ENCODE measurements at places on chromosomes 16 and 17. TPM values are rescaled to one million over a fixed set of nuclear protein-coding genes. Genes with fewer than 3 reads are reported as not detected.

- no peak for DNase-seq
Measured at GRCh38 chr17:66939461-66940114, 24.9 kb upstream of the CACNG4 start.

DNA sequence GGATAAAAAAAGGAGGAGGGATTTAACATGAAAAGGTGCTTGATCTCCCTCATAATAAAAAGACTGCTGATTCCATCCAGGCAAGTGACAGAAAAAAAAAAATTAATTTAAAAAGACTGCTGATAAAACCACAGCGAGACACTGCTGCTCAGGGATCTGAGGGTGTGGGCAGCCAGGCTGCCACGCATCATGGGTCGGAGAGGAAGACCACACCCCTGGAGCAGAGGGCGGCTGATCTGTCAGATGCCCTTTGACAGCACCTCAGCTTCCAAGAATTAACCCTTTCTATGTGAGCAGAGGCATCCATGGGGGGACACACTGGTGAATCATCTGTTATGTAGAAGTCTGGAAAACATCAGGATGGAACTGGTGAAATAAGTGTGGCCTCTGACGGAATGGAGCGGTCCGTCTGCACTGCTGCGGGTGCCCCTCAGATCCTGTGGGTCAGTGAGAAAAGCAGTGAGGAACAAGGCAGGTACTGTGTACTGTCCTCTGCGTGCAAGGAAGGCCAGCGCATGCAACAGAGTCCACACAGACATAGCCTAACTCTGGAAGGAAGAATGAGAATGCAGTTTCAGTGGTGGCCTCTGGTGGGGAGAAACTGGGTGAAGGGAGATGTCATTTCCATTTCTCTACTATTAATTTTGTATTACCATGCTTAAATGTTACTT, 19.8 kb downstream of the MAPT start:
- no peak for DNase-seq

- DNase-seq = no peak
Measured at GRCh38 chr17:77942112-77942988, 16.2 kb upstream of the TNRC6C start.

CCL2 gene
- total RNA-seq = not detected

- DNase-seq = no peak
Measured at GRCh38 chr17:68013385-68013784, 17.1 kb upstream of the C17orf58 start.

DNA sequence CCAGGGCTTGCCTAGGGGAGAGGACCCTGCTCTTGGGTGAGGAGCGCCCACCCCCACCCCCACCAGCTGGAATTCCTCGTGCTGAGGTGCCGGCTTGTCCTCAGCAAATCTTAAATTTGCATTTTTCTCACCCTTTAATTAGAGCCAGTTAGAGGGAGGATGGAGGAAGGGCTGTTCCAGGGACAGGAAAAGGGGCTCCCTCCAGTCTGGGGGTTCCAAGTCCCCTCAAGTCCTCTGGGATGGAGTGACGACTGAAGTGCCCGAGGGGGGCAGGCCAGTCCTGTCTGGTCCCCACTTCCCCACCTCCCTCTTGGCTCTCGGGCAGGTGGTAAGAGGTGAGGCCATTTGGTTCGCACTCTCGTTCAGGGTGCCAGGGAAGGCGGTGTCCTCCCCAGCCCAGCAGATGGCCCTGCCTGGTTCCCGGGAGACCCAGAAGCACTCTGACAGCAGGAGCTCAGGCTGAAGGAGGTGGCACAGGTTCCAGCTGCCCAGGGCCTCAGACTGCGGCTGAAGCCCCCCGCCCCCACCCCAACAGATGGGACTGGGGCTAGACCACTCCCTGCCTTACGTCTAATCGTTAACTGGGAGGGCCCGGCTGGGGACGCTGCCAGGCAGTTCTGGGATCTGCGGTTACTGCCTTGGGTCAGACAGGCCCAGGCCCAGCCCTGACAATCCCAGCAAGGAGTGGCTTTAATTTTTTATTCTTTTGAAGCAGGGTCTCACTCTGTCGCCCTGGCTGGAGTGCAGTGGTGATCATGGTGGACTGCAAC, 2.2 kb downstream of the RAB26 start:
- peak; percentile 96 for DNase-seq

- no peak for DNase-seq
Measured at GRCh38 chr16:29898135-29898803, 1.1 kb downstream of the SEZ6L2 start.

GRCh38 chr17:28078341-28079229, 36.1 kb downstream of the NLK start:
- DNase-seq = no peak

DNA sequence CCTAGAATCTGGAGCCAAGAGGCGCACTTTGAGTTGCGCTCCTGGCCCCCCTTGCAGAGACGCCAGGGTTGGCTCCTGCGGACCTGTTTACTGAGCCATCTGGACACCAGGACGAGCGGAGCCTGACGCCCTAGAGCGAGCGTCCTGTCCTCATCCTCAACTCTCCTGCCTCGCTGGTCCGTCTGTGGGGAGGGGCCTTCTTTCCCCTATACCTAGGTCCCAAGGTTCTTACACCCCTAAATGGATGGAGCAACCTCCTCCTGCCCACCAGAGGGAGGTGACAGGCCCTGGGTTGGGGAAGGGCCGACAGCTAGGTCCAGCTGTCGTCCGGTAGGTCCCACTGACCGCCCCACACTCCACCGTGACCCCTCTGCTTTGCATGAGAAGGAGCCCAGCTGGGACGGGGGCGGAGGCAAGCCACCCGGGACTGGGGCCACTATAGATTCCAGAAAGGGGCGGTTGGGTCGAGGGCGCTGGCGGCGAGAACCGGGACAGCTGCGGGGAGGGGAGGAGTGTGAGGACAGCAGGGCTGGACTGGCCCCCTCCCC, 3.1 kb upstream of the LHX1 start:
- peak; percentile 57 for DNase-seq

- DNase-seq = no peak
Measured at GRCh38 chr17:19461681-19462080, 50.6 kb downstream of the RNF112 start.

CD300LG gene
- not detected for total RNA-seq

DNA sequence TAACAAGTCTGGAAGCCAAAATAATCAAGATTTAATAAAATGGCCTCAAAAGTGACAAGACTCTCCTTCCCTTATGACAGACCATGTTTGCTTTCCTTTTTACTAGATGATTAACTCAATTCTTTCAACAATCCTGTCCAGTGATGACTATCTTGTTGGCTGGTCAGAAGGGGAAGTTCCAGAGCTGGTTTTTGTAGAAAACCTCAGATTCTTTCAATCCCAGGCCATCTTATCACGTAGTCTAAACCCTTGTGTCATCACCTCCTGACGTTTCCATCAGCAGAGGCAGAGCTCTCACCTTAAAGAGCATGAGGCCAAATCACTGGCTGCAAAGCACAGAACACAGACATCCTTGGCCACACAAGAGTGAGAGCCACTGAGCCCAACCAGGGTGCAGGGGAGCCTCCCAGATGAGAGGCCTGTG, 125.3 kb downstream of the ANKRD11 start:
- no peak for DNase-seq

DNA sequence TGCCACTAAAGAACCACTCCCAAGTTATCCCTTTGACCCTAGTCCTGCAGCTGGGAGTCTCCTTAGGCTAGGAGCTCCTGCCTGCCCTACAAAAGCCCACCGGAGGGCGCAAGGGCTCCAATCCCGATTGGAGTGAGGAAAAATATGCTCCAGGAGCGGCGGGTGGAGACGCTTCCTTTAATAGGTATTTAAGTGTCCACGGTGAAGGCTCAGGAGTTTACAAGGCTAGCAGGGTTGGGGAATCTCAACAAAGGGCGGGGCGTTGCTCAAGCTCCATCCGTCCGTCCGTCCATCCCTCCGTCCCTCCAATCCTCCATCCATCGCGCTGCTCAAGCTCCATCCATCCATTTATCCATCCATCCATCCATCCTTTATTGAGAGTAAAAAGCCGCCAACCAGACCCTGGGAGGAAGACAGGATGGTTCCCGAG, 556 bp upstream of the SPNS1 start:
- DNase-seq = peak; percentile 87

FAM117A gene
- total RNA-seq = 11.9 TPM

DNA sequence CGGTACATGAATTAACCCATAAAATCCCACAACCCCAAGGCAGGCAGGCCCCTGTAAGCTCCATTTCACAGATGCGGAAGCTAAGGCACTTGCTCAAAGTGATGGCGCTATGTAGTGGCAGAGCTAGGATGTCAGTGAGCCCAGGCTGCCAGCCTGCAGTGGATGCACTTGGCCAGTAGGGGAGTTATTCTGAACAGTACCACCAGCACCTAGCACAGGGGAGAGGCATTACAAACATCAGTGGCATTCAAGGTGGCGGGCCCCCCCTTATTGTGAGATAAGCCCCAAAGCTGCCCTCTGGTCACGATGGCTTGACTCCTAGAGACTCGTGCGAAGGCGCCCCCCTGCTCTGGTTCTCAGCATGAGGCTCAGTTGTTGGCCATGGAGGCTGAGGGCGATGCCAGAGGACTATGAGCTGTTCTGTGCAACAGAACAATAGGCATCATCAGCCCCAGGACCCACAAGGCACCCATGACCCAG, 33.8 kb downstream of the GTF3C1 start:
- peak; percentile 65 for DNase-seq

BRIP1 gene
- total RNA-seq = 2.4 TPM

- DNase-seq = no peak
Measured at GRCh38 chr17:73414171-73414955, 102.6 kb upstream of the CDC42EP4 start.

GRCh38 chr16:57127836-57128235, 35.5 kb downstream of the CPNE2 start:
- DNase-seq = no peak

DNA sequence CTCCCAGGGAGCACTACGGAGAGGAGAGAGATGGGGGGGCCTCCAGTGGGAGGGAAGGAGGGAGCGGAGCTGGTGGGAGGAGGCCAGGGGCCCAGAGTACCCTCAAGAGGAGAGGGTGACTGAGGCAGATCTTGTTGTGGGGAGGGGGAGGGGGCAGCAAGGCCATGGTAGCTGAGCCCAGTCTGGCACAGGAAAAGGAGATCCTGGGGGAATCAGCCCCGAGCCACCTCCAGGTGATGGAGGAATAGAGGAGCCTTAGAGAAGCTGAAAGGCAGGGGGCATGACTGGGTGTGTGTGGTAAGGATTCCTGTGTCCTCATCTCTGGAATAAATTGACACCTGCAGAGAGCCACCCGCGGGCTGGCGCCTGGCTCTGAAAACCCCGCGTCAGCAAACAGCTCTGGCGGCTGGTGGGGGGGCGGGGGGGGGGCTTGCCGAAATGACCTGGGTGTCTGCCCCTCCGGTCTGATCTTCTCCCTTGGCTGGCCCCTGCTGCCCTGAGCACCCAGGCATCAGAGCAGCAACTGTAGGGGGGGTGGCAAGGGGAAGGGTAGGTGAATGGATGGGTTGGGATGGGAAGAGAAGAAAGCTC, 1.3 kb upstream of the NLGN2 start:
- peak; percentile 35 for DNase-seq

- peak; percentile 6 for DNase-seq
Measured at GRCh38 chr16:86965331-86965730, 351.9 kb downstream of the C16orf95 start.

DNA sequence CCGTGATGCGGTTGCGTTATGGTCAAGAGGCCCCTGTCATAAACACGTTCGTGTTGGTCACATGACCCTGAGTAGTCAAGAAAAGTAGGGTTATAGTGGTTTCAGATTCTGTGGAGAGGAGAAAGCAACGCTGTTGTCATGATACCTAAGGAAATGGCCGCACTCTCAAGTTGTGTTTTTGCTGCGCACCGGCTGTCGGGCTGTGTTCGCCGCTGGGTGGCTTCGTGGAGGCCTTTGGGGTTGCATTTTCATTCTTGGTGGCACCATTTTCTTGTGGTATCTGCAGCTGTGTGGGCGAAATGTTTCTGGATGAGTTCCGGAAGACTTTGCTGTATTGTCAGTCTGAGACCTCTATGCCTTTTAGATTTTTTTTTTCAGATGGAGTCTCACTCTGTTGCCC, 35.0 kb downstream of the DEF8 start:
- no peak for DNase-seq

HOXB8 gene
- not detected for total RNA-seq

TBC1D3K gene
- not detected for total RNA-seq

DNA sequence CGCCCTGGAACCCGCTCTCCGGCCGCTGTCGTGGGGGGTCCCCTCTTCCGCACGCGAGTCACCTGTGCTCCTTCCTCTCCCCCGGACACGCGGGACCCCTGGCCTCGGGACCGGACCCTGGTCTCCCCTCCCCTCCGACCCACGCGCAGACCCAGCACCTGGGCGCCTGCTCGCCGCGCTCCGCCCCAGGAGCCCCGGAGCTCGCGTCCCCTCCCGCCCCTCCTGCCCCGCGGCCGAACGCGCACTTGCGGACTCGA, 762 bp downstream of the RAB40B start:
- no peak for DNase-seq

ERN2 gene
- 0.64 TPM for total RNA-seq

GRCh38 chr17:61087024-61087423, 312.6 kb upstream of the TBX2 start:
- DNase-seq = no peak

IGFBP4 gene
- 1.9 TPM for total RNA-seq

IL17C gene
- total RNA-seq = not detected

SP6 gene
- 1.7 TPM for total RNA-seq

GRCh38 chr16:88772871-88773811, 11.9 kb downstream of the PIEZO1 start:
- peak; percentile 82 for DNase-seq

DNA sequence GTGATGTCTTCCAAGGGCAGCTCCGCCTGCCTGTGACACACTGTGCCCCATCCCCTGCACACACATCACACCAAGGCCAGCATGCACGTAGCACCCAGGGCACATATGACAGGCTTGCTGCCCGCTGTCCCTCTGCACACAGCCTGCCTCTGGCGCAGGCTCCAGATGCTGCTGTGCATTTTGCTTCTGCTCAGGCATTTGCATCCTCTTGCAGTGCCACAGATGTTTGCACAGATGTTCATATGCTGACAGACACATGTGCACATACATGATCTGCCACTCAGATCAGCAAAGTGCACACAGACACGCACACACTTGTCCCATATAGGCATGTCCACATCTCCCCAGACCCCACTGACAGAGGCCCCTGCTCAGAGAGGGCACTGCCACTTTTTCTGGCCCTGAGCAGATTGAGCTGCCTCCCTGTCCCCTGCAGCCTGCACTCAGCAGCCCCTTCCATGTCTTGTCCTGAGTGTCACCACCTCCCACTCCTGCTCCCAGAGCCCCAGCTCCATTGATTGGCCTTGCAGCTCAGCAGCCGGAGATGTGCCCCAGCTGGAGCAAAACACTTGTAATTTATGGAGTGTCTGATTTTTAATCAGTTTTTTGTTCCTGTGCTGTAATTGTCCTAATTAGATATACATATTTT, 115.1 kb upstream of the RPL38 start:
- DNase-seq = no peak

All from glutamatergic neuron (in vitro differentiated cells).